ENCODE measurements at places on chromosomes 5 and 9. TPM values are rescaled to one million over a fixed set of nuclear protein-coding genes. Genes with fewer than 3 reads are reported as not detected.

DNA sequence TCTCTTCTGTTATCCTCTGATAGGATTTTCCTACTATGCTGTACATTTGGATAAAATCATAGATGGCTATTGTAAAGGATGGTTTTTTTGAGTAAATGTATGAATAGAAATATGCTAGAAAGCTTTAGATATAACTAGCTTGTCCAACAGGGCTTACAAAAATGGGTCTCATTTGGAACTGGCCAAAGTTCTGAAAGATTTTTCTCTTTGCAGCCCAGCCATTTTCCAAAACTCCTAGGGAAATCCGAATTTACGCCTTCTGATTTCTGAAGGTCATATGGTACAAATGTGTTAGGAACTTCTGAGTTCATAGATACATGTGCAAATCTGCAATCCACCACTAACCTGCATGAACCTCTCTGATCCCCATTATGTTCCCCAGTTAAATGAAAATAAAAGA lies 603.9 kb upstream of the C9orf72 start:
- no peak overlapping the region for H3K4me3 ChIP-seq
- no peaks in the 10 kb centered on the region for H3K36me3 ChIP-seq
- H3K4me1 ChIP-seq: no peaks in the 10 kb centered on the region
- DNase-seq: no peak
- no peaks in the 10 kb centered on the region for H3K27me3 ChIP-seq

DNA sequence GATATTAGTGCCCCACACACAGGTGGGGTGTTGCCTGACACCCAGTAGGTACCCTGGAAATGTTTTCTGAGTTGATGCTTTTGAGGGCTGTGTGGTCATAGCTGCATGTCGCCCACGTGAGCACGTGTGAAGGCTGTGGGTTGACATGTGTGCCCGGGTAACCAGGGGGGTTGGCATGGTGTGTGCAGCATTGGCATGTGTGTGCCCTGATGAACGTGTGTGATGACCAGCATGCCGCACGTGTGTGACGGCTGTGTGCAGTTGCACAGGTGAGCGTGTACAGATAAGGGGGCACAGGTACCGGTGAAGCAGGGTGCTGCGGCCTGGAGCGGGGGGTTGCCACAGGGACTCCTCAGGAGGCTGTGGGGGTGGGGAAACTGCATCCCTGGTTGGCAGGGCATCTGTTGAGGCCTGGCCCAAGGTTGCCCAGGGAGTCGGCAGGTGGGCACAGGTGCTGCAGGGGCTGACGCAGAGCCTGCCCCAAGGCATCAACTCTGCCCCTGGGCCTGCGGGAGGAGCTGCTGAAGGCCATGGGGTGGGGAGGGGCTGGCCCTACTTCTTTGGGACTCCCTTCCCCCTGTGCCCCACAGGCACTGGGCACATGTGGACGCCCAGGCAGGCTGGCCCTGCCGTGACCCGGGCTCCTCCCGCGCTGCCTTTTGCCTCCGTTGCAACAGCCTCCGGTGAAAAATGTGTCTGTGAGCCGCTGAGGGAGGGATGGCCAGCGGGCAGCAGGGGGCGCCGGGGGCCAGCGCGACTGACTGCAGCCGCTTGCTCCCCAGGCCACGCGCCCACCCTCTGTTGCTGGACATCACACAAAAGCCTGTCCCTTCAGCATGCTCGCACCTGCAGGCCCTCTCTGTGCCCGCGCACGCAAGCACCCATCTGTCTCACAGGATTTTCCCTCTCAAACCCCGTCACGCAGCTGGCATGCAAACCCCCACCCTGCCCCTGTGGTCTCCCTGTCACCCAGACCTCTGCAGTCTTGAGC lies 2.2 kb downstream of the UNC5A start:
- H3K27ac ChIP-seq: no peak overlapping the region
- H3K36me3 ChIP-seq: no peaks in the 10 kb centered on the region
- H3K4me1 ChIP-seq: no peaks in the 10 kb centered on the region

DNA sequence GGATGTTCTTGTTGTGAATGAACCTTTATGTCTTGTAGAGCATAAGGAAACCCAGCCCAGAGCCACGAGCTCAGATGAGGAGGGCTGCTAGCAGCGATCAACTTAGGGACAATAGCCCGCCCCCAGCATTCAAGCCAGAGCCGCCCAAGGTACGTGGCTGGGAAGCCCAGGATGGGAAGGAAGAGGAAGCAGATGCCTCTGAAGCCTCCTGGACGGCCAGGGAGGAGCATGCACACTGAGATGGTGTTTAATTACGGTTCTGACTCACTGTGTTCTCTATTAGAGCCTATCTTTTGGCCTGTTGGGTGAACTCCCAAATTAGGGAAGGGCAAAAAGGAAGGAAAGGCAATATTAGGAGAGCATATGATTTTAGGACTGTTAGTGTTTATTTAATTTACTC lies 75.3 kb downstream of the TJP2 start:
- H3K27ac ChIP-seq: no peak overlapping the region

Gene ADRB2
- total RNA-seq: 2.1 TPM

- H3K27ac ChIP-seq: no peak overlapping the region
- no peak for DNase-seq
- no peaks in the 10 kb centered on the region for H3K4me1 ChIP-seq
- no peaks in the 10 kb centered on the region for H3K36me3 ChIP-seq
- H3K27me3 ChIP-seq: no peaks in the 10 kb centered on the region
These were observed 133.7 kb downstream of the NMUR2 start for GRCh38 chr5:152271420-152271819.

DNA sequence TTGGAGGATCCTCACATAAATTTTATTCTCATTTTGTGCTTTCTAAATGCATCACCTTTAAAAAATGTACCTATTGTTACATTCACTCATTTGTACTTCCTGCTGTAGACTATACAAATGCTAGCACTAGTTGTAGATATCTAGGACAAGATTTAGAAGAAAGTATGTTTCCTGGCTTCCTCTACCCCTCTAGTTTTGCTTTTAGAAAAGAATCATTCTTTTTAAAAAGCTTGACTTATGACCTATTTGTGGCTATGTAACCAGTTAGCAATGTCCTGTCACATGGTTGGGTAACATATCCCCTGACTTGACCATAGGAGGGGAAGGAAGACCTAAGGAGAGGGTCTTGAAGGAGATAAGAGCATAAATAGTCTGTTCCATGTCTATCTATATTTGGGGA lies 13.3 kb downstream of the CAMK4 start:
- no peaks in the 10 kb centered on the region for H3K27me3 ChIP-seq
- peak overlapping the region; percentile 2 for H3K27ac ChIP-seq
- H3K4me1 ChIP-seq: peaks cover 97% of the 10 kb centered on the region
- H3K36me3 ChIP-seq: no peaks in the 10 kb centered on the region
- no peak for DNase-seq
- peak overlapping the region; percentile 35 for H3K4me3 ChIP-seq

Gene GARIN3
- 0.50 TPM for total RNA-seq

DNA sequence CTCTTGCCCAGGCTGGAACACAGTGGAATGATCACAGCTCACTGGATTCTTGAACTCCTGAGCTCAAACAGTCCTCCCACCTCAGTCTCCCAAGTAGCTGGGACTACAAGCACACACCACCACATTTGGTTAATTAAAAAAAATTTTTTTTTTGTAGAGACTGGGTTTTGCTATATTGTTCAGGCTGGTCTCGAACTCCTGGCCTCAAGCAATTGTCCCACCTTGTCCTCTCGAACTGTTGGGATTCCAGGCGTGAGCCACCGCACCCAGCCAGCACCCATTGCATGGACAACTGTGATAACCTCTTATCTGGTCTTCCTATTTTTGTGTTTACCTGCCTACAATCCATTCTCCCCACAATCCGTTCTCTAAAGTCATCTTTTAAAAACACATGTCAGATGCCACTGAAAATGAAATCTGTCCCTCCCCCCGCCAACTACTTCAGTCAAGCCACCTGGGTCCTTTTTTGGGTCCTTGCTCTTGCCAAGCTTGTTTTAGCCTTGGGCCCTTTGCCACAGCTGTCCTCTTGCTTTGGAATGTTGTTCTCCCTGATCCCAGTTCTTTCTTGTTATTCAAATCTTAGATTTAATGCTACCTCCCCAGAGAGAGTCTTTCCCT lies 250.5 kb downstream of the PIK3R1 start:
- no peaks in the 10 kb centered on the region for H3K36me3 ChIP-seq
- DNase-seq: no peak
- H3K4me3 ChIP-seq: no peak overlapping the region
- no peak overlapping the region for H3K27ac ChIP-seq
- no peaks in the 10 kb centered on the region for H3K27me3 ChIP-seq

Gene PCA3
- total RNA-seq: not detected

Gene KIF27
- total RNA-seq: 3.2 TPM

Gene SCGB3A1
- total RNA-seq: 2.0 TPM

GRCh38 chr9:129673602-129674001 lies 8.2 kb downstream of the PRRX2 start:
- H3K27ac ChIP-seq: no peak overlapping the region
- no peak for DNase-seq
- no peaks in the 10 kb centered on the region for H3K27me3 ChIP-seq
- no peaks in the 10 kb centered on the region for H3K36me3 ChIP-seq
- no peak overlapping the region for H3K4me3 ChIP-seq

DNA sequence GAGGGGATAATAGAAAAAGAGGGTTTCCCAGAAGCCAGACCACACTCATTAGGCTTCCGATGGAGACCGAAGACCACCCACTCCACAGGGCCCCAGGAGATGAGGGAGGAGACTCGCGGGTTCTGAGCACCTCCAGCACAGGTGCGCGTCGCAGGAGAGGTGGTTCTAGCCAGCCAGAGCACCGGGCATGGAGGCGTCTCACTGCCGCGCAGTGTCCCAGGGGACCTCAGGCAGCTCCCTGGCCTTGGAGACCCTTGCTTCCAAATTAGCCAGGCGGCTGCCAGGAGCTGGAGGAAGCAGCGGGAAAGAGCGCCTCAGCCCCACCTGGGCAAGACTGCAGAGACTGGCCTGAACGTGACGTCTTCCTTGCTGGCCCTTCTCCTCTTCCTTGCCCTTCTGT lies 115.4 kb upstream of the FBXL7 start:
- no peaks in the 10 kb centered on the region for H3K27me3 ChIP-seq
- DNase-seq: no peak
- no peaks in the 10 kb centered on the region for H3K36me3 ChIP-seq
- H3K4me3 ChIP-seq: no peak overlapping the region

DNA sequence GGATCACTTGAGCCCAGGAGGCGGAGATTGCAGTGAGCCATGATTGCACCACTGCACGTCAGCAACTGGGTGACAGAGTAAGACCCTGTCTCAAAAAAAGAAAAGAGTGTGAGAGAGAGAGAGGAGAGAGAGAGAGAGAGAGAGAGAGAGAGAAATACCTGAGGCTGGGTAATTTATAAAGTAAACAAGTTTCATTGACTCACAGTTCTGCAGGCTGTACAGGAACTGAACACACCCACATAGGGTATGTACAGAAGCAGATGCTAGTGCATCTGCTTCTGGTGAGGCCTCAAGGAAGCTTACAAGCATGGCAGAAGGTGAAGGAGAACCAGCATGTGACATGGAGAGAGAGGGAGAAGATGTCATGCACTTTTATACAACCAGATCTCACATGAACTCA lies 46.4 kb upstream of the CHD1 start:
- no peak for DNase-seq
- H3K27ac ChIP-seq: no peak overlapping the region
- no peak overlapping the region for H3K4me3 ChIP-seq
- H3K27me3 ChIP-seq: no peaks in the 10 kb centered on the region

Gene C5orf34
- 7.4 TPM for total RNA-seq

Gene RLN2
- total RNA-seq: 1.9 TPM

Gene WHRN
- total RNA-seq: 8.6 TPM

- DNase-seq: no peak
- H3K27me3 ChIP-seq: no peaks in the 10 kb centered on the region
- no peak within 1 kb of the TSS for H3K4me3 ChIP-seq
These were observed at the start of gene SLC46A2 for GRCh38 chr9:112890106-112891081. TSS of gene SLC46A2 (minus strand) at chr9:112890876. CDS start at chr9:112890681, 195 bp downstream.

GRCh38 chr9:124457887-124458431 lies 7.7 kb downstream of the ADGRD2 start:
- no peaks in the 10 kb centered on the region for H3K27me3 ChIP-seq
- no peaks in the 10 kb centered on the region for H3K36me3 ChIP-seq
- H3K4me1 ChIP-seq: no peaks in the 10 kb centered on the region
- H3K27ac ChIP-seq: no peak overlapping the region
- no peak overlapping the region for H3K4me3 ChIP-seq
- no peak for DNase-seq

Gene TCF7
- 89.7 TPM for total RNA-seq

GRCh38 chr9:127761491-127761956 lies 16.9 kb downstream of the SH2D3C start:
- H3K36me3 ChIP-seq: peaks cover 14% of the 10 kb centered on the region
- DNase-seq: no peak
- no peaks in the 10 kb centered on the region for H3K27me3 ChIP-seq

DNA sequence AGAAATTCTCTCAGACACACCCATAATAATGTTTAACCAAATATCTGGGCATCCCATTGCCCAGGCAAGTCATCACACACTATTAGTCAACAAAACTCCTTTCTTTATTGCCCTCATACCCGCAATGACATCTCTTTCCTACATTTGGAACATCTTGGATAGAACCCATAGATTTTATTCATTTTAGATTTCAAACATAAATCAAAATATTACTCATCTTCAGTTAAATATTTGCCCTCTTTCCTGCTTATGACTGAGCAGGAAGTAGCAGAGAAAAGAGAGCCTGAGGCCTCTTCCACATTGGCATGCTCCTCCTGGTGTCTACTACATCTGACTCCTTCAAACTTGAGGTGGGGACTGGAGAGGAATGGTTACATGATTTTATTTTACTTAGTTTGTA lies 592.0 kb downstream of the CHSY3 start:
- H3K4me1 ChIP-seq: no peaks in the 10 kb centered on the region
- no peak overlapping the region for H3K27ac ChIP-seq
- no peaks in the 10 kb centered on the region for H3K36me3 ChIP-seq
- H3K4me3 ChIP-seq: no peak overlapping the region
- H3K27me3 ChIP-seq: no peaks in the 10 kb centered on the region

DNA sequence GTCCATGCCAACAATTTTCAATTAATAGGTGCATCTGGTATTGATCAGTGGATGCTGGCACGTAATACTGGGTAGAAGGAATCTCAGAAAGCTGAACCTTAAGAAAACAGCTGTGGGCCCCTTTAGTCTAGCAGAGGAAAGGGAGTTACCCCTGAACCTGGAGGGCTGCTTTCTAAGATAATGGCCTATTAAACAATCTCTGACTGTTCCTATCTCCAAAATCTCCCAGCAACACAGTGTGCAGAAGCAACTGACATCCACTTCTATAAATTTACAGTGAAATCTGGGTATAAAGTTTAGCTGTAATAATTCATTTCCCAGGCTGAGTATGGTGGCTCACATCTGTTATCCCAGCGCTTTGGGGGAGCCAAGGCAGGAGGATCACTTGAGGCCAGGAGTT lies 198.8 kb downstream of the MAPKAP1 start:
- no peak overlapping the region for H3K4me3 ChIP-seq
- no peak for DNase-seq
- no peaks in the 10 kb centered on the region for H3K27me3 ChIP-seq
- H3K4me1 ChIP-seq: no peaks in the 10 kb centered on the region
- H3K27ac ChIP-seq: no peak overlapping the region
